ENCODE measurements at places on chromosomes 2 and 18.
A peak's percentile ranks its signal among the peaks of the same experiment; 100 is the strongest.

DNA sequence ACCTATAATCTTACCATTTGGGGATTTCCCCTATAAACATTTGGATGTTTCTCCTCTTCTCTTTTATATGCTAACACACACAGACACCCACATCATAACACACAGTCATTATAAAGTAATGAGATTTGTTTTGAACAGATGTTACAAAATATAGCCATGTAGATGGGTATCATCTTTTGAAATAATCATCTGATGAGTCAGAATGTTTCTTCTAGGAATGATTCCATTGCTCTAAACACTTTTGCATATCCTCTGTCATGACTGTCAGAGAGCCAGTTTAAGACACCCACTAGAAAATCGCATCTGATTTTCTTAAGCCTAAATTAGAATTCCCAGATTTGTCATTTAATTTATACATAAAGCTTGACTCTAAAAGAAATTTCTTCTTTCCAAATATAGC is 442.6 kb downstream of the CMPK2 start:
- DNase-seq: no peak

GRCh38 chr2:27369471-27370025 is 590 bp downstream of the EIF2B4 start:
- DNase-seq: no peak

GRCh38 chr2:112834396-112835037 is 2.1 kb downstream of the IL1B start:
- no peak for DNase-seq

DNA sequence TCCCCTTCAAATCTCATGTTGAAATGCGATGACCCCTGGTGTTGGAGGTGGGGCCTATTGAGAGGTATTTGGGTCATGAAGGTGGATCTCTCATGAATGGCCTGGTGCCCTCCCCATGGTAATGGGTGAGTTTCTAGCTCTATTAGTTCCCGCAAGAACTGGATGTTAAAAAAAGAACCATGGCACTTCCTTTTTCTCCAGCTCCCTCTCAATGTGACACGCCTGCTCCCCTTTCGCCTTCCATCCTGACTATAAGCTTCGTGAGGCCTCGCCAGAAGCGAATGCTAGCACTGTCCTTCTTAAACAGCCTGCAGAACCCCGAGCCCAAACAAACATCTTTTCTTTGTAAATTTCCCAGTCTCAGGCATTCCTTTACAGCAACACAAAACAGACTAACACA is 303.2 kb upstream of the REV1 start:
- DNase-seq: no peak

- DNase-seq: no peak
Observed at GRCh38 chr2:194015751-194016150, 1641.3 kb upstream of the SLC39A10 start.

DNA sequence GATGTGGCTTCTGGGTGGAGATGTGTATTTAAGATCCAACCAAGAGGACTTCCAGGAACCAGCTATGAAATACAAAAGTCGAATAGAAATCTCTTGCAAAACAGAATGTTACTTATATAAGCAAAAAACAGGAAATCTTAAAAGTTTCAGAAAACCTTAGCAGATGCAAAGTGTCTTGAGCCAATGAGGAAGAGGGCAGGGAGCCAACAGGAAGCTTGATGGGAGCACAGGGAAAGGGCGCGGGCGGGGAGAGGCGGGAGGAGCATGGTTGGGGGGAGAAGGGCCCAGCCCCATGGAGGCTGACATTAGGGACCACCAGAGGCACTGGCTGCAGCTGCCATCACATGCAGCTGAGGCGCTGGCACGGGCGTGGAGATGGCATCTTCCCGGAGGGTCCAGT is 203.3 kb downstream of the SNTG2 start:
- DNase-seq: no peak

GRCh38 chr18:47448956-47449355 is 197.5 kb upstream of the SKOR2 start:
- no peak for DNase-seq

- no peak for DNase-seq
Observed at GRCh38 chr18:33116376-33116775, 324.1 kb downstream of the CCDC178 start.

GRCh38 chr2:240567137-240567871 is 980 bp upstream of the RNPEPL1 start:
- peak; percentile 50 for DNase-seq

GRCh38 chr2:118577202-118577601 is 270.2 kb downstream of the EN1 start:
- no peak for DNase-seq

GRCh38 chr2:121095257-121096080 is 189.5 kb downstream of the TFCP2L1 start:
- no peak for DNase-seq

GRCh38 chr18:71038196-71038595 is 749.4 kb downstream of the SOCS6 start:
- DNase-seq: no peak

DNA sequence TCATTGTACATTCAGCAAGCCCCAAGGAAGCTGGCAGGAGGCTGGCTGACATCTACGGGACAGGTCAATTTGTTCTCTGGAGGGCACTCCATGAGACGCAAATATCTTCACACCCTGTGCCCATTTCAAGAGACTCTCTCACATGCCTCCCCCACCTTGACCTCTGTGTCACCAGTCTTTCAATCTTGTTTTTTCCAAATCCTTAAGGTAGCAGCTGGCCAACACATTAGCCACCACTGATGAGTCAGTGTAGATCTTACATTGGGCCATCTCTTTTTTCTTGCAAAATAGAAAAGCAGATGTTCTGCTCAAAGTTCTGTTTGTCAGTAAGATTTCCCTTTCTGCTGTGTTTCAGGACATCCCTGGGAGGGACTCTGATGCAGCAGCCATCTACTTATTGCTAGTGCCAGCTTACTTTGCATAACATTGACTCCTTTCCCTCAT is 1.7 kb upstream of the DPP4 start:
- DNase-seq: no peak

DNA sequence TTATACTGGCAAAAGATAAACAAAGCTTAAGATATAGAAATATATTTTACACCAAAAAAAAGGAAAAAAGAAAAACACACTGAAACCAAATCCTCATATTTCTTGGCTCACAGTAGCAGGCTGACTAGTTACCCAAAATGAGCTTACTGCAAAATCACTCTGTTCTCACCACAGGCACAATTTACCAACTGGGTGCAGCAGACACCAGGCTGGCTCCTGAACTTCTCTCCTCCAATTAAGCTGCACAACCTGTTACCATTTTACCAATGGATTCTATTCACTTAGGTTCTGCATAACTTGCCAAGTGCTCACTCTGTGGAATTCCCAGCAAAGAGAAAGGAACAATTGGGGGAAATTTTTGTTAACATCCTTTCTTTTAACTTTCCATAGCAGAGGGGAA is 679.3 kb downstream of the ZEB2 start:
- DNase-seq: no peak

GRCh38 chr2:166494140-166494624 is at the start of gene SCN7A:
TSS of gene SCN7A (minus strand) at chr2:166494249. CDS start at chr2:166477696, 16,553 bp downstream.
- DNase-seq: no peak

GRCh38 chr18:59686260-59686659 is 11.0 kb downstream of the CCBE1 start:
- no peak for DNase-seq

GRCh38 chr2:16312771-16313170 is 352.9 kb downstream of the CYRIA start:
- DNase-seq: no peak

GRCh38 chr2:48126162-48126561 is 219.9 kb upstream of the FBXO11 start:
- DNase-seq: no peak

DNA sequence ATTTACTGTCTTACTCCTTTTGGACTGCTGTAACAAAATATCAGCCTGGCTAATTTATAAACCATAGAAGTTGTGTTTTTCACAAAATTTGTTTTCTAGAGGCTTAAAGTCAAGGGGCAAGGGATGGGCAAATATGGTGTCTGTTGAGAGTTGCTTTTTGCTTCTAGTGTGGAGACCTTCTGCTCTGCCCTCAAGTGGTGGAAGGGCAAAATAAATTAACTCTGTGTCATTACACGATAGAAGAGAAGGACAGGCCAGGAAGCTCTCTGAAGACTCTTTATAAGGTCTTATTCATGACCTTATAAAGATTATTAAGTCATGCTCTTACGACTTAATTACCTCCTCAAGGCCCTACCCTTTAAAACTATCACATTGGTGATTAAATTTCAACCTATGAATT is 181.2 kb upstream of the LRATD1 start:
- DNase-seq: no peak

DNA sequence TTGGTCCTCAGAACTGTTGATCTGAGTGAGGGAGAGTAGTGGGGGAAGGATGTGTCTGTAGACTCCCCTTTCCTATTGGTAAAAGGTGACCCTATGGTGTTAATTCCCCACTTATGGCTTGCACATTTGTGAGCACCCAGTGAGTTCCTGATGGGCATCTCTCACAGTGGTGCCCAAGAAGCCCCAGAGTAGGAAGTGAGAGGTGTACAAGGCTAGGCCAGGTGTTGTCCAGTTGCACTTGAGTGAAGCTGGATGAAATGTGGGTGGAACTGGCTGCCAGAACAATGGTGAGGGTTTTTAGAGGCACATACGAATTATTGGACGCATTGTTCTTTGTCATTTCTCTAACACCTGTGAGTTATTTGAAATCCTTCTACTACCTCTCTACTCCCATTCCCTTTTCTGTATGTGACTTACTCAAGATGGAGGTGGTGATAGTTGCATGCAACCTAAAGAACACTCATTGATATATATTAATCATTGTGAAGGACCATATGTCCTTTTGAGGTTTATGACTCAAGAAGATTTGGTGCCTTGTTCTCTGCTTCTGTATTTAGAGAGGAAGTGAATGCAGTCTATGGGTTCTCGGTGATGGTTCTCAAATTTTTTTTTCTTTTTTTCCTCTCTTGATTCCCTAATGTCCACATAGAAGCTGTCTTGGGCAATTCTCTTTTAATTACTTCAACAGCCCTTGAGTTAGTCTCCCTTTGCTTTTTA is 162.7 kb downstream of the FSHR start:
- no peak for DNase-seq

GRCh38 chr2:64946769-64947247 is 42.4 kb upstream of the SLC1A4 start:
- DNase-seq: no peak

DNA sequence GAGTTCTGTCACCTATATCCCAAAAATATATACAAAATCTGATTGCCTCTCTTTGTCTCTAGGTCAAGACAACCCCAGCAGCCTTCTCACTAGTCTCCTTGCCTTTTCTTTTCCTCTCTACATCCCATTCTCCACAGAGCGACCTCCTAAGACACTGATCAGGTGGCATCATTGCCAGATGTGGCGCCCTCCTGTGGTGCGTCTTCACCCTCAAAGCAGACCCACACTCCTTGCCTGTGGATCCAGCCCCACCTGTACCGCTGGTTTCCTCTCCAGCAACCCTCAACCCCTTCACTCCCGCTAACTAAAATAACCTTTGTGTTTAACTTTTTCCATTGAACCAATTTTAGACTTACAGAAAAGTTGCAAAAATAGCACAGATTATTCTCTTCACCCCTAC is 273.3 kb downstream of the GLI2 start:
- DNase-seq: no peak

DNA sequence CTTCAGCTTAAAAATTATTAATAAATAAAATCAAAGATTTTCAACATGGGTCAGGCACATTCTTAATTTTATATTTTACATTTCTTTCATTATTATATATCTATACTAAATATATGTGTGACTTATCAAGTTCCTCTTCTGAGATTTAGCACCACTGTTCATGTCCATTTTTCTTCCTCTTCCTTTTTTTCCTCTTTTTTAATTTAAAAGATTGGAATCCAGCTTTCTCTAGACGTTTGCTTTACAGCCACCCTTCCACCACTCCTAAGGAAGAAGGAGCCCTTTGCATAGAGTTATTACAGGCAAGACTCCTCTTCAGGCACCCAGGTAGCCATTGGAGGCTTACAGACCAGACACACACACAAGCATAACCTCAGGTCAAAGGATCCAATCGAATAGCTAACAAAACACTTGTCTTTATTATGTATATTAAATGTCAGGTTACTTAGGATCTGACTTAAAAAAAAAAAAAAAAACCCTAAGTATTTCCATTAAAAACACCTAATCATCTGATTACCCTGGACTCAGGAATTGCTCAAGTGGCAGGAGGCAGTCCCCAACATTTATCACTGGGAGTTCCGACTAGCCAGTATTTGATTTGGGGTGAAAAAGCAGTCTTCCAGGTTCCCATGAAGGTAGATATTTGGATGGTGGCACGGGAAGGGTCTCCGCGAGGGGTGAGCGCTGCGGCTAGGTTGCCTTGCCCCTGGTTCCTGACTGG is 2.4 kb upstream of the ZEB2 start:
- DNase-seq: no peak

GRCh38 chr2:64462940-64463700 is 9.2 kb downstream of the LGALSL start:
- no peak for DNase-seq

- DNase-seq: no peak
Observed at GRCh38 chr2:239002954-239003623, 155.2 kb downstream of the TWIST2 start.

DNA sequence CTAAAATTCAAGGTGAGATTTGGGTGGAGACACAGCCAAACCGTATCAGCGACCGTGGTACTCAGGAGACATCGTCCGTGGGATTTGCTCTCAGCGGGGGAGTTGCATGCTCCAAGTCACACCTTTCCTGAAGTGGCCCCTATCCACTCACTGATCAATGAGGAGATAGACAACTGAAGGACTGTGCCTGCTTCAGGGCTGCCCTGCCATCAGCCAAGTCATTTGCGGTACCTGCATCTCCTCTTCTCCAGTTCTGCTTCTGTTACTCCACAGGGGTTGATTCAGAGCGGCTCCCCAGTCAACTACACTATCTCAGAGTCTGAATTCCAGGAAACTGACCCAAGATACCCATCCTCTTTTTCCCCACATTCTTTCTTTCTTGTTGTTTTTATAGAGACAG is 184.1 kb downstream of the MREG start:
- DNase-seq: no peak

GRCh38 chr18:27921904-27922751 is 254.8 kb downstream of the CDH2 start:
- DNase-seq: no peak

- no peak for DNase-seq
Observed at GRCh38 chr2:10579441-10579840, 110.3 kb downstream of the NOL10 start.

- no peak for DNase-seq
Observed at GRCh38 chr2:32851777-32852439, 94.8 kb upstream of the LTBP1 start.

GRCh38 chr18:51575171-51575570 is 377.7 kb upstream of the MEX3C start:
- DNase-seq: no peak

GRCh38 chr2:228673876-228674554 is 492.5 kb upstream of the SPHKAP start:
- no peak for DNase-seq

DNA sequence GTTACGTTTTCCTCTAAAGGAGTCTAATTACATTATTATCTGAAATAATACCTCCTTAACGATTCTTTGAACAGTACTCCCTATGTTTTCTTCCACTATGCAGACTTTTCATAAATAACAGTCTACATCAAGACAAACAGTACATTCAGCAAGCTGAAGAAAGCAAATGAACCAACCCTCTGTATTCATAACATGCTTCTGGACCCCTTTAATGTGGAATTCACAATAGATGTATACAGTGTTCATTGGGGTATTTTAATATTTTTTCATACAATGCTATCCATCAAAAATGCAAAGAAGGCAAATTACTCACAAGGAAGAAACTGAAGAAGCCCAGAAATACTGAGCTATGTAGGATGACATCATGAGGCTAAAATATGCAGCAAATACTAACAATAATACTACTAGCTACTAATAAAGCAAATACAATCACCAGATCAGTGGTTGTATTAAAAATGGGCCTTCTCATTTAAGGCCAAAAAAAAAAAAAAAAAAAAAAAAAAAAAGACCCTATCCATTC is 408.6 kb downstream of the MTX2 start:
- DNase-seq: no peak

All from CD4-positive, alpha-beta T cell treated with Interleukin-2 at 100 ng/mL for 4 hours (primary cell).